ENCODE measurements at places on chromosomes 11 and 22. TPM values are rescaled to one million over a fixed set of nuclear protein-coding genes. Genes with fewer than 3 reads are reported as not detected.
A peak's percentile ranks its signal among the peaks of the same experiment; 100 is the strongest.

Gene NAP1L4
- total RNA-seq = 90.0 TPM

Gene C11orf91
- total RNA-seq = not detected

- no peak for DNase-seq
Measured at GRCh38 chr11:20912065-20912821, 242.9 kb downstream of the NELL1 start.

GRCh38 chr22:18075720-18076497 is 1.9 kb upstream of the PEX26 start:
- DNase-seq = no peak

DNA sequence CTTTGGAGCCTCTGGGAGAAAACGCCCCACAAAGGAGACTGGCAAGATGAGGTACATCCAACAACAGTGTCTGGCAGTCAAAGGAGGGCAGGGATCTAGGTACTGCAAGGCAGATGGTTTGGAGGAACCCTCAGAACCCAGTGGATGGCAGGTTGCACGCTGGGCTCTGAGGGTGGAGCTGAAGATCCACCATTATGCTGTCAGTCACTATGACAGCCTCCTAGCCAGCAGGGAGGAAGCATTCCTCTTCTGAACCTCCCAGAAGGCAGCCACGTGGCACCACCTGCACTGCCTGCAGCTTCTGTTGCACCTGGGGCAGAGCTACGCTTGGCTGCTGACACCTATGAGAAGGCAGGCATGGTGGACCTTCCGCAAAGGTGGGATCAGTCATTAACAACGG is 40.2 kb downstream of the HTR3A start:
- DNase-seq = no peak

DNA sequence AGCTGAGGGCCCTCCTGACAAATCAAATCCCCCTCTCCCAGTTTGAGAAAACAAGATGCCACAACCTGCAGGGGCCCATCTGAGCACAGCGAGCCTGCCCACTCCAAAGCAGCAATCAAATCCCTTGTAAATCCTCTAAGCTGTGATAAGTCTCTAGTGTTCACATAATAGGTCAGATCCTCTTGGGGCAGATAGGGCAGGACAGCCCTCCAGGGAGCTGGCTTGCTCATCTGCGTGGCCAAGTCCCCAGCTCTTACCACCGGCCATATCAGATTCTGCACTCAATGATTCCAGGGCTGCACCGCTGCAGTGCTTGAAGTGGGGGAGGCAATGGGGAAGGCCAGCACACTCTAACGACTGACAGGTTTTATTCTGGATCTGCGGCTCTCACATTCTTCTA is 29.6 kb upstream of the FLI1 start:
- DNase-seq = no peak

Gene ELMOD1
- not detected for total RNA-seq

DNA sequence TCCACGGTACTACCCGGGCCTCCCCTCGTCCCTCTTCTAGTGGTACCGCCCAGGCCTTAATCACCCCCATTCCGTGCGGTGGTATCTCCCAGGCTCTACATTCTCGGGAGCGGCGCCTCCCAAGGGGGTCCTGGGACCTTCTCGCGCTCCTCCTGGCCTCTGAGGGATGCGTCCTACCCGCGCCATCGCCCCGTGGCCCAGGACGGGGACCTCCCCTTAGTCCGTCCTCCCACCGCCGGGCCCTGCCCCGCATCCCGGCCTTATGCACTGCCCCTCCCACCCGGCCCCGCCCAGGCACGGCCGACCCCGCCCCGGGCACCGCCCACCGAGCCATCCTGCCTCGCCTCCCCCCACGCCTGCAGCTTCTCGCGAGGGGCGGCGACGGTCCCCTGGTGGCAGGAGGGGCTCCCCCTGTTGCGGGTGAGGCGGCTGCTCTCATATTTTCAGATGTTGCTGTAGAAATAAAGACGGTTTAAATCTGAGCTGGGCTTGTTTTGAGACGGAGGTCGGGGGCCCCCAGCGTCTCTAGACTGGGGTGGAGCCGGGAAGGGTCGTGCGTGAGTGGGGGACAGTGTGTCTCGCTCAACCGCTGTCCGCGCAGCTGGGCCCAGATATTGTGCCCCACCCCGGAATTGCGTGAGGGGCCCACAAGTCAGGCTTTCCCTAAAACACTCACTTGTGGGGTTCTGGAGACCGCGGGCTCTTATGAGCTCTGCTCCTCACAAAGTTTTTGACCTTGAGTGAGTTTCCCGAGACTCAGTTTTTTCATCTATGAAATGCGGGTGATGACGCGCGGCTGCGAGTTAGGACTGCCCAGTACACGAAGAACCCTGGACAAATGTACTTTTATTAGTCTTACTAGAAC is 828 bp upstream of the RAB1B start:
- DNase-seq = peak; percentile 78

Measured in omental fat pad (tissue), 4 donors.